ENCODE measurements at places on chromosomes 16 and 17.

GRCh38 chr17:83126275-83126811 is 46.9 kb downstream of the METRNL start:
- no peak for DNase-seq

DNA sequence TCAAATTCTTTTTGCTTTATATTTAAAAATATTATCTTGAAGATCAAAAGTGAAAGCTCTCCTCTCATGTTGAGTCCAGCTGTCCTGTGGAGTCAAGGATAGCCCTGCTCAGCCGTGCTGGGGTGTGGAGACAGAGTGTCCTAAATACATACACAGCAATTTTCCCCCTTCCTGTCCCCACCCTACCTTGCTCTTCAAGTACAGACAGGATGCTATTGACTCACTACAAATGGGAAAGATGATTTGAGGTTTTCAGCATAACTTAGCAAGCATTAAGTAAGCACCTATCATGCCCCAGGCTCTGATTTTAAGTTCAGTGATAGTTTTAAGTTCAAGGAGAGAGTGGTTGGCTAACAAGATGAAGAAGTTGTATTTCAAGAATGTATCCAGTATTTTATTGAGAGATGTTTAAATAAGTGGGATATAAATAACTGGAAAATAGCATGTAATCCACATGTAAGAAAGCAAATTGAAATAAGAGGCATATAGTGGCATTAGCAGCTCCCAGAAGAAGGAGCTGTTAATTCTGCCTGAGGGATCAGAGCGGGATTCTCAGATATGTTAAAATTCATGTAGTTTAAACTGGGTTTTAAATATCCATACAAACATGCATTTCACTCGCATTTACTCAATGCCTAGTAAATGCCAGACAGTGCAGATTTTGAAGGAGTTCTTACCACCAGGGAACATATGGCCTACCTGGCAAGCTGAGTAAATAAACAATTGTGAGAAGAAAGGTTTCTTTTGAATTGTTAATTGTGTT is 183.5 kb upstream of the ANKFN1 start:
- DNase-seq, result no peak

DNA sequence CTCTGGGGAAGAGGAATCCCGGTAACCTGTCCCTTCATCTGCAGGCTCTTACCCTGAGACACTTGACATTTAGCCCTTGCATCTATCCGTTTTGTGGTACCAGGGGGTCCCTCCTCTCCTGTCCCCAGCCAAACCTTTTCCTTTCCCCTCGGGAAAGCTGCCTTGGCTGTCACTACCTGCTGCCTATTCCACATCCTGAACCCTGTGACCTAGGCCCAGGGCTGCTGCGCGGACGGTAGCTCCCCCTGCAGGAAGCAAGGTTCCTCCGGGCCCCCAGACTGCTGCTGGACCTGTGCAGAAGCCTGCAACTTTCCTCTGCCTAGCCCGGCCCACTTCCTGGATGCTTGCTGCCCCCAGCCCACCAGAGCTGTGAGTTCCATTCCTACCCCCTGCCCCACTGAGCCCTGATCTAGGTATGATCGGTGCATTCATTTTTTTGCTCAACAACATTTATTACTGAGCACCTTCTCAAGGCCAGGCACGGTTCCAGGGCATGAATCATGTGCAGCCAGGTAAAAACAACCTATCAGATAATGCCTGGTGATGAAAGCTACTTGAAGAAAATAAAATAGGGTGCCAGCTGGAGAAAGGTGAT is 10.5 kb upstream of the ALDOA start:
- peak; percentile 37 for DNase-seq

DNA sequence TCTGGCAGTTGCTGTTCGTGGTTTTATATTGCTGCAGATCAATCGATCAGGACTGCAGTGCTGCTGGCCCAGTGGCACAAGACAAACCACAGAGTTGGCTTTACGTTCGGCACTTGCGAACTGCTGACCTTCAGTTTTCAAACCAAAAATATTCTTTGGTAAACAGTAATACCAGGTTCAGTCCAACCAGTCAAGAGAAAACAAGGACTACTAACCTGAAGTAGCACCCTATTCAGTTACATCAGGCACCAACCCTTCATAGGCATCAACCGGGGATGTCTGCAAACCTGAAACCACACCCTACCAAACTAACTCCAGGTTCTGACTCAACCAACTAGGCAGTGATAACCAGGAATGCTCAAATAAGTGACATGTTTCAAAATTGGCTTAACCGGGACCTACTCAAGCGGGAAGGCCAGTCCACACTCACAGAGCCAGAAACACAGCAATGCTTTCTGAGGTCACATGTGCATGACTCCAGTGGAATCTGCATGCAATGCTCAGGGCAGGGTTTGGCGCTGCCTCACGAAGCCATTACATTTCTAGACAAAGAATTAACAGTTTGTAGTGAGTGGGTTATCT is 91.1 kb downstream of the SMG6 start:
- DNase-seq, result no peak

DNA sequence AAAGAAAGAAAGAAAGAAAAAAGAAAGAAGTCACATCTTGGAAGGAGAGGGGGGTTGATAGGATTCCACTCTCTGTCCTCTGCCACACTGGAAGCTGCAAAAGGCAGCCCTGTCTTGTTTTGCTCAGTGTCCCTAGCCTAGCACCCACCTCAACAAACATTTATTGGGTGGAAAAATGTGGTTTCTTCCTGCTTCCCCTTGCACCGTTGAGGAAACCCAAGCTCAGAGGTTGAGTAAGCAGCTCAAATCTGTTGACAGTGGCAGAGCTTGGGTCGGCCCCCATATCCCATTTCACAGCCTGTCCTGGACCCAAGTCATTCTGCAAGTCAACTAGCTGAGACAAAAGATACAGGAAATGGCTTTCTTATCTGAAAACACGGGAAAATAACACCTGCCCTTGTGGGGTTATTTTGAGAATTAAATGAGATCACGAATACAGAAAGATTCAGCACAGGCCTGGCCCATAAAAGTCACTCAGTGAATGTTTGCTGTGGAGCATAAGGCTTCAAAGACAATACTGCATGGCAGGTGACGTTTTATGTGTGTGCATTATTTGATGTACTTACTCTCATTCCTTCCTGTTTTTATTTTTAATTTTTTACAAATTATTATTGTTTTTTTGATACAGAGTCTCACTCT is 63.6 kb downstream of the SCNN1B start:
- DNase-seq, result no peak

GRCh38 chr16:81526935-81527334 is 82.3 kb downstream of the CMIP start:
- peak; percentile 25 for DNase-seq

DNA sequence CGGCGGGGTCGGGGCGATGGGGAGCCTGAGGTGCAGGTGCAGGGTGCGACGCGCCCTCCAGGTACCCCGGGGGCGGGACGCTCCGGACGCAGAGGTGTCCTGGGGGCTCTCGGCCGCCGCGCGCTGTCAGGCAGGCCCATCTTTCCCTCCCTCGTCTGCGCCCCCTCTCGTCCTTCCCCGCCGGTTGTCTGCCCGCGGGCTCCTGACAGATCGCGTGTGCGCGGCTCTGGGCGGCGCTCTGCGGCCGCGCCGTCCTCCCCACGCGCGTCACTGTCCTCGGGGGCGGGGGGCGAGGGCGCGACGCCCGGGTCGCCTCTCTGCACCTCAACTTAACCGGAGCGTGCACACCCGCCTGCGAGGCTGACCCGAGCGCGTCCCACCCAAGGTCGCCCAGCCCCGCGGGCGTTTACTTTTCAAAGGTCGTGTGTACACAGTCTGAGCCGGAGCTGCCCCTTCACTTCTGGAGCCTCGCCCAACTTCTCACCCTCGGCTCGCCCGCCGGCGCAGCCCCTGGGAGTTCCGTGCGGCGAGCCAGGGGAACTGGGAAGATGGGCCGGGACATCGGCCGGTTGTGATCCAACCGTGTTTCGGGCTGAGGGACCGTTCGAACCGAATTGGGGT is 512 bp downstream of the AKAP1 start:
- DNase-seq, result peak; percentile 24

- no peak for DNase-seq
Observed at GRCh38 chr17:73069841-73070240, 22.6 kb downstream of the SLC39A11 start.

DNA sequence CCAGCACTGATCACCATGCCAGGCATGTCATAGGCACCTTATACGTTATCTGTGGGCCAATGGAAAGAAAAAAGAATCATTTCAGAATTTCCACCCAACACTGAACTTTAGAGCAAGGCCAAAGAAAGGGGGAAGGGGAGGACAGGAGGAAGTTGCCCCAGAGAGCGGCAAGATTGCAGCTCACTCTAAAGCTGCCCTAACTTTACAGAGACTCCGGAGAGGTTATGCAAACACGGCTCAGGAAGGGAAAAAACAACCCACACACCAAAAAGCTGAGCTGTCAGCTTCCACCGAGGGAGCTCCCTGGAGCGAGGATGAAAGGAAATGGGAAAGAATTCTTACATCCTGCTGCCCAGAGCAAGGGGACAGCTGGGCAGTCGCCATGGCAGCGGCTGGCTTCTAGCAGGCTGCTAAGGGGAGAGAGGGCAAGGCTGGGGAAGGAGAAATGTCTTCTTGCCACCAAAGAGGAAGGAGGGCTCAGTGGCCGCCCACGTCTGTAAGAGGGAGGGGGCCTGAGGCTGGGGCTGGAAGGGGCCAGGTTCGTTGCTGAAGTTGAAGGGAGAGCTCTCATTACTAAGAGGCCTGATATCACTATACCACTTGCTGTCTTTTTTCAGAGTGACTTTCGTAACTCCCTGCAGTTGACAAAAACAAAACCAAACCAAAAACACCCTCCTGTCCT is 18.2 kb downstream of the COTL1 start:
- no peak for DNase-seq

DNA sequence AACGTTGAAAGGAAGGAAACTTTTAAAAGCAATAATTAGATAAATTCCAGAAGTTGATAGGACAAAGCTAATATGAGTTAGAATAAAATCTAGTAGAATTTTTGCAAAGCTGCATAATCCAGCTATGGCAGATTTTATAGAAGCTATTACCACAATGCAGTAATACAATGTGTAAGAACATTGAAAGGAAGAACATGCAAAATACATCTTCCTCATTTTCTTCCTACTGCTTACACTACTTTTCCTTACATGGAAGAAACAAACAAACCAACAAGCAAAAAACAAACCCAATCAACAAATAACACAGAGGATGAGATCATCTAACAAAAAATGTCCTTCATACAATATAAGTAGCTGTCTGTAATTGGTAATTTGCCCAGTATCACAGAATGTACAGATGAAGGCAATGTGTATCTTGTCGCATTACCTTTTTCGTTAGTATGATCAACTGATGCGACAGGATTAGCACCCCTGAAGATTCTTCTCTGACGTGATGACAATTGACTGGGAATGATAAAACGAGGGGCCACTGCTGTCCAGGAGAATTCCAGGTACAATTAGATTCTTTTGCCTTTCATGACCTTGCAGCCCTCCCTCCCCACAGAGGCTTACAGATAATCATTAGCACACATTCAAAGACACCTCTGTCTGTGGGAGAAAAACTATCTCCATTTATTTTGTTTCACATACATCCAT is 21.2 kb upstream of the LRRC37A start:
- no peak for DNase-seq

DNA sequence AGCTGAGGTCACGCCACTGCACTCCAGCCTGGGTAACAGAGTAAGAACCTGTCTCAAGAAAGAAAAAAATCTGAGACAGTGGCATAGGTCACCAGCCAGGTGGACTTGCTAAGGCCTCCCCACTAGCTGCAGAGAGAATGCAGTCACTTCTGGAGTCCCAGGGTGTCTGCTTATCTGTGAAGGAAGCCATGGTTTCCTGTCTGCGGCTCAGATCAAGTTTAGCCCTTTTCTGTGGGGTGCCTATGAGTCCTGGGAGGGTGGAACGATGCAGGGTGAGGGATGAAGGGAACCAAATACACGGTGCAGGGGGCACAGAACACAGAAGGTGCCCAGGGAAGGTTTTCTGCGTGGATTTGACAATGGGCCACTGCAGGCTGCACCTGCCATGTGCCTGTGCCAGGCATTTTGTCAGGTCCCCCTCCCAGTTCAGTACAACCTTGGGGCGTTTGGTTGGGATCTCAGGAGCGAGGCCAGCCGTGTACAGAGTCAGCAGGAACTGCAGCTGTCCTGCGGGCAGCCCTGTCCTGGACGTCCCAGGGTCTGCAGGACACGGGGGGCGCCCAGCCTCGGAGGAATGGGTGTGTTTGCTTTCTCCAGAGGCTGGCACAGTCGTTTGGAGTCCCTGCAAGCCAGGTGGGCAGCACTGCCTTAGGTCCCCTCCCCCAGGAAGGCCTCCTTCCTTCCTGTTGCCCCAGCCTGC is 41.8 kb downstream of the RAB11FIP4 start:
- no peak for DNase-seq

DNA sequence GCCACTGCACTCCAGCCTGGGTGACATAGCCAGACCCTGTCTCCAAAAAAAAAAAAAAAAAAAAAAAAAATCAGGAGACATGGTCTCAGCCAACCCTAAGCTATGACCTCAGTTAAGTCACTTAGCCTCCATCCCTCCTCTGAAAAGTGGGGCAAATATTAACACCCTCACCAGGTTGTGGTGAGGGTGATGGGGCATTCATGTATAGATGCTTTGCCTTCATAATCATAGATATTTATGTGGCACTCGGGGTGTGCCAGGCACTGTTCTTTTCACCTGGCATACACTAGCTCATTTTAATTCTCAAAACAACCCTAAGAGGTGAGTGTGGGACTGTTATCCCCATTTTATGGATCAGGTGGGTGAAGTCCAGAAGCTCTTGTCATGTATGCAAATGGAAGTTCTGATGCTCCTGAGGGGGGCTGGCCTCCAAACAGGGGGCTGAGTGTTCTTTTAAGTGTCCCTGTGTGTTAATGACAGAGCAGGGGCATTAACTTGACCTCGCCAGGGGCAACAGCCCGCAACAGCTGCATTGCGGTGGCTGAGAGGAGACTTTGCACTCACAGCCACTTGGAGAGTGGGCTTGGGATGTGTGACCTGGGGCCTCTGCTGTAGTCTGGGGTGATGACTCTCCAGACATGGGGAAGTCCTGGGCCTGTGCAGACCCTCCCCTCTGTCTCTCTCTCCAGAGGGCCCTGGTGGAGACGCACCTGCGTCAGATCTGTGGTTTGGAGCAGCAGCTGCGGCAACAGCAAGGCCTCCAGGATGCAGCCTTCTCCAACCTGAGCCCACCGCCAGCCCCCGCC is 4.1 kb downstream of the TBKBP1 start:
- no peak for DNase-seq

GRCh38 chr17:16820979-16821543 is 131.0 kb downstream of the CCDC144A start:
- no peak for DNase-seq

GRCh38 chr16:19844945-19845641 is 39.6 kb downstream of the GPRC5B start:
- no peak for DNase-seq

All from hematopoietic multipotent progenitor cell treated with erythropoietin and hydrocortisone succinate and interleukin-3 and kit ligand, for 17 days (in vitro differentiated cells).